ENCODE measurements at places on chromosomes 2 and 18. TPM values are rescaled to one million over a fixed set of nuclear protein-coding genes. Genes with fewer than 3 reads are reported as not detected.

VWA3B gene
- not detected for total RNA-seq

C2orf15 gene
- total RNA-seq: 0.92 TPM

UGT1A9 gene
- not detected for total RNA-seq

MOCOS gene
- 0.04 TPM for total RNA-seq

IL1RN gene
- total RNA-seq: 2.3 TPM
